RWPE1 (cell line): ENCODE measurements at places on chromosomes 1 and 21.

- DNase-seq = no peak
Measured at GRCh38 chr1:43220905-43221778, 48.6 kb upstream of the TMEM125 start.

DNA sequence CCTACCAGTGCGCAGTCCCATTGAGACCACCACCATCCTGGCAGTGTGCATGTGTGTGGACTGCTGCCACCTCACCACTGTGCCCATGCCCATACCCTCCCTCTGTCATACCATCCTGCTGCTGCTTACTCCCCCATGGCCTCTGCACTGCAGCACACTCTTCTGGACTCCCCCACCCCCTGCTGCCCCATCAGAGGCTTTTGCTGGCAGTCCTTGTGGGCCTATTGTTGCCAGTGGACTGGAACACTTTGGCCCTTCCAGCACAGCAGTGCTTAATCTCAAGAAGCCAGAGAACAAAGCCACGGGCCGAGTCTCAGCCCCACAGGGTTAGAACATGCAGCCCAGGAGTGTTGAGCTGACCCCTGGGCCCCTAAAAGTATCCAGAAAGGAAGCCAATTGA, 41.9 kb upstream of the IVNS1ABP start:
- DNase-seq = no peak

DNA sequence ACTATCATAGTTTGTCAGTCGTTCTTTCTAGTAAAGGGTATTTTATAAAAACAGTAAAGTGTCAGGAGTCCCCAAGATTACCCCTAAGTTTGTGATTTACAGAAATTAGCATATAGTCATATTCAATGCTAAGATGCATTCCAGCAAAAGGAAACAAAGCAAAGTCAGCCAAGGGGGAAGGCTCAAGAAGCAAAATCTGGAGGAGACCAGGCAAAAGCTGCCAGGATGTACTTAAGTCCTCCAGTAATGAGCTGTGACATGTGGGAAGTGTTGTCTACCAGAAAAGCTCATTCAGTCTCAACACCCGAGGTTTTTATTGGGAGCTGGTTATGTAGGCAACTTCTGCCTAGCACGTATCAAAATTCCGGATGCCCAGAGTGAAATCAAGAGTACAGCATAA, 373.4 kb upstream of the TMPRSS15 start:
- DNase-seq = no peak

DNA sequence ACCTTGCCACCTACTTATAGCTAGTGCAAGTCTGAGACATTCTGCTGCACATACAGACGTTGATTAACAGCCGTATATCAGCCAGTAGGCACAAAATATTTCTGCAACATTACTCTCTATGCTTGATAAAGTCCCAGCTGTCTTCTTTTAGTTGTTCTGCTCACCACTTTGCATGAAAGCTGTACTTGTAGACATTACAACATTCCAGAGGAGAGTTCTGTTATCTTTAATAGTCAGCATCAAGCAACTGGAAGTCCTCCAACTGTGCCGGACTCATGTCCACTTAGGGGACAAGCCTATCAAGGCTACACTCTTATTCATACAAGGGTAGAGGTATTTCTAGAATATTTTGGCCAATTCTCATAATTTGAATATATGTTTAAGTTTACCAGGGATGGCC, 50.0 kb downstream of the CACHD1 start:
- no peak for DNase-seq

DNA sequence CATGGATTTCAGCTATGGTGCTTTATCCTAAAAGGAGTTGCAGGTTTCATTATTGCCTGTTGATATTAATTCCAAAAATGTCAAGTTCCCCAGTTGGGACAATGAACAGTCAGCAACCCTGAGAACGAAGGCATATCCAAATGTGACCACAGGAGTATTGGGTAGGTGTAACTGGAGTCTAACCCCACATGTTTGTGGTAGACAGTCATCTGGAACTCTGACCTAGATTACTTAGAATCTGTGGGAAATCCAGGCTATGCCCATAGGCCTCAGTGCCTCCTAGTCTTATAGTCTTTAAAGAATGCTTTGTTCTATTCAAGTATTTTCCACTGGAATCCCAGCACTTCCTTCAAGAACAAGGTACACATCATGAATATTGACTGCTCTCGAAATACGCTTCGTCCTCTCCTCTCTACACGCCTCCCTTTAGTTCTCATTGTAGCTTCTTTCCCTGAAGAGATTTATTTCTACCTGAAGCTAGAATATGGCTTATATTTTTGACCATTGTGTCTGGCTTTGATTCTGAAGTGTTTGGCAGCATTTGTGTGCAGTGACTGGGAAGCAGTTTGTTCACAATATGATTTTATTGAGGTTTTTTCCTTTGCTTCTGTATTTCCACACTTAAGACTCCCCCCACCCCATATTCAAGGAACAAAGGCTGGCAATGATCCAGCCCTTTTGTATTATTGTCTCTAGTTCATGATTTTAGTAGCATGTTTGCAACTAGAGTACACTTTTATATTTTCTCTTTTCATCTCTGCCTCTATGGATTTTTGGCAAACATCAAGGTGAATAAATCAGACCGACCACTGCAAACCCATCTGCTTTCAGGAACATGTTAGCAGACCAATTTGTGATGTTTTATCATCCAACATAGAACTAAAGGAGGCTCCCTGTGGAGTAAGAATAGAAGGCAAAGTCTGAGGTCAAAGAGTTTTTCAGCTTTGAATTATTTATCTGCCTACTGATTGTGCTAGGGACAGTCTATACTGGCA, 178.6 kb downstream of the GPR52 start:
- DNase-seq = no peak

GRCh38 chr1:241590719-241591118, 49.5 kb downstream of the CHML start:
- DNase-seq = no peak

GRCh38 chr1:27153549-27153886, 1.4 kb downstream of the SLC9A1 start:
- DNase-seq = no peak

DNA sequence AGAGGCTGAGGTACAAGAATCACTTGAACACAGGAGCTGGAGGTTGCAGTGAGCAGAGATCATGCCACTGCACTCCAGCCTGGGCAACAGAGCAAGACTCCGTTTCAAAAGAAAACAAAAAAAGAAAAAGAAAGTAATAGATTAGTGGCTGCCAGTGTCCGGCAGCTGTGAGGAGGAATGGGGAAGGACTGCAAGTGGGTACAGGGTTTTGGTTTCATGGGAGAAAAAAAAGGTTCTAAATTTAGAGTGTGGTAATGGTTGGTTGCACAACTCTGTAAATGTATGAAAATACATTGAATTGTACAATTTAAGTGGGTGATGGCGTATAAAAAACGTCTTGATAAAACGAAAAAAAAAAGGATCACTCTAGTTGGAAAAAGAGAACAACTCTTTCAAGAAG, 6.7 kb downstream of the TAF1A start:
- DNase-seq = no peak

DNA sequence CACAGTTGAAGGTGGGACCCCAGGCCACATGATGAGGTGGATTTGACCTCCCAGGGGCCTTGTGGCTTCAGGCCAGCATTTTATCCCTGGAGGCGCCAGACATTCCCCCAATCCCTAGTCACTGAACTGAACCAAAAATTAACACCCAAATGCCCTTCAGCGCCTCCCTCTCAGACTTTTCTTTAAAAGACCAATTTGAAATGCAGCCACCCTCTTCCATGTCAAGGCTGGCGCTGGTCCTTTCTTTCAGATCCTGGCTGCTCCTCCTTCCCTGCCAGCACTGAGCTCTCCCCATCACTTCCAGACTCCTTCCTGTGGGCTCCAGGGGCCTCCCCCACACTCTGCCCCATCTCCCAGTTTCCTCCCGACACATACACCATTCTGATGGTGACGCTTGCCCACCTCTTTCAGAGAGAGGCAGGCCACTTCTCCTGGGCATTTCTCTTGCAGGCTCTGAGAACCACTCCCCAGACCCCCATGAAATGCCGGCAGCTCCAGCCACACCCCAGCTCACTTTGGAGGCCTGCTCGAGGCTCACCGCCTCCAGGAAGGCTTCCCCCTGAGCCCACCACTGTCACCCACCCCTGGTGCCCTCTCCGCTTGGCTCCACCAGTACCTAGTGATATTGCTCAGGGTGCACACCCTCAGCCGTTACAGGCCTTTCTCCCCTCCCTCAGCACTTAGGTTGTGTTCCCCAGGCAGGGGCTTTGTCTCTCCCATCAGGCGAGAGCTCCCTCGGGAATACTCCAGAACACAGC, 27.0 kb downstream of the NAV1 start:
- no peak for DNase-seq

- DNase-seq = no peak
Measured at GRCh38 chr1:64072089-64072793, 131.2 kb upstream of the UBE2U start.

DNA sequence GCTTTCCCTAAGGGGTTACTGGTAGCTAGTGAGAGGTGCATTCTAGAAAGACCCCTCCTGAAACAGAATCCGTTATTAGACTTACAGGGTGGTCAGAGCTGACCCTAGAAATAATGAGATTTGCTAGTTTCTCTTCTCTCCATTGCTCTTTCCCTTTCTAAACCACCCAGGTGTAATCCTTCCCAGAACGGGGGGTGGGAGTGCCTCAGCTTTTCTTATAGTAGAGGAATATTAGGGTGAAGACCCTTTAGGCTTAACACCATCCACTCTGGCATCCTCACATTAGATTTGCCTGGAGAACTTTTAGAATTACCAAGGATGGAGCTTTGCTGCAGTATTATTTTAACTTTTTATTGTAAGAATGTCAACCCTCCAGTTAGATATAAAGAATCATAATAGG, 49.4 kb downstream of the CAPN9 start:
- DNase-seq = no peak

DNA sequence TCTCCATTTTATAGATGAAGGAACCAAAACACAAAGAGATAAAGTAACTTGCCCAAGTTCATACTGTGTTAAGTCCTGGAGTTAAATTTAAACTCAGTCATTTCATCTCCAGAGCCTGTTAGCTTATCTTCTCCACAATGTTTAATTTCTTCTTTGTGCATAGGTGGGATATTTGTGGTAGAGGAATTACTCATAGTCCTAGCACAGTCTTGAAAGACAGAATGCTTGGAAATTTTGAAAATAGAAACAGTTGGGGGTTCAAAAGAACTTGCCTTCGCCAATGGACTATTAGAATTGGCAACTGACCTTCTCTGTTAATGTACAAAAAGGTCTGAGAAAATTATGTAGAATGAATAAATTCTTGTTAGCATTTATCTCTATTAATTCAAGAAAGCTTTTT, 832.0 kb upstream of the PRMT6 start:
- DNase-seq = no peak

GRCh38 chr1:214285610-214286440, 4.9 kb downstream of the SMYD2 start:
- DNase-seq = no peak

- DNase-seq = no peak
Measured at GRCh38 chr1:25854554-25854953, 4.7 kb downstream of the AUNIP start.

DNA sequence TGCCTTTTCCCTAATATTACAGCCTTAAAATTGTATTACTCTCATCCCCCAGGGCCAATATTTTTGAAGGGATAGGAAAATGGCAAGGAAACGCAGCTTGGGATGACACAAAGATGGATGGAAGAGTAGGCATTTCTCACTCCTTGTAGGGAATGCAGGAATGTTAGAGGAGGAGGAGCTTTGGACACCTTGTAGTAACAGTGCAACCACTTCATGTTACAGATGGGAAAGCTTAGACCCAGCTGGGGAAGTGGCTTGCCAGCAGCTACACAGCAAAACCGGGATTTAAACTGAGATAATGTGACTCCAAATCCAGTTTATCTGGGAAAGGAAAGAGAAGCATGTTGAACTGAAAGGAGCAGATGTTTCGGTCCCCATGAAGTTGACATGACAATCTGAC, 473.7 kb upstream of the DAB1 start:
- DNase-seq = no peak

- DNase-seq = peak; percentile 70
Measured at GRCh38 chr1:7110321-7110720, 325.1 kb downstream of the CAMTA1 start.

DNA sequence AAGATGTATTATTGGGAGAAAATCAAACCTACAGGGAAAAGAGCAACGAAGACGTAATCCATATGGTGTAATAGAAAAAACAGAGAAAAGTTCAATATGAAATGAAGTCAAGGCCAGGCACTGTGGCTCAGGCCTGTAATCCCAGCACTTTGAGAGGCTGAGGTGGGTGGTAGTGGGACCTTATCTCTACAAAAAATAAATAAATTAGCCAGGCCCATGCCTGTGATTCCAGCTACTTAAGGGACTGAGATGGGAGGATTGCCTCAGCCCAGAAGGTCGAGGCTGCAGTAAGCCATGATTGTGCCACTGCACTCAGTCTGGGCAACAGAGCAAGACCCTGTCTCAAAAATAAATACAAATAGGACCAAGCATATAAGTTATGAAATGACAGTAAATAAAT, 11.4 kb downstream of the DESI2 start:
- DNase-seq = no peak

DNA sequence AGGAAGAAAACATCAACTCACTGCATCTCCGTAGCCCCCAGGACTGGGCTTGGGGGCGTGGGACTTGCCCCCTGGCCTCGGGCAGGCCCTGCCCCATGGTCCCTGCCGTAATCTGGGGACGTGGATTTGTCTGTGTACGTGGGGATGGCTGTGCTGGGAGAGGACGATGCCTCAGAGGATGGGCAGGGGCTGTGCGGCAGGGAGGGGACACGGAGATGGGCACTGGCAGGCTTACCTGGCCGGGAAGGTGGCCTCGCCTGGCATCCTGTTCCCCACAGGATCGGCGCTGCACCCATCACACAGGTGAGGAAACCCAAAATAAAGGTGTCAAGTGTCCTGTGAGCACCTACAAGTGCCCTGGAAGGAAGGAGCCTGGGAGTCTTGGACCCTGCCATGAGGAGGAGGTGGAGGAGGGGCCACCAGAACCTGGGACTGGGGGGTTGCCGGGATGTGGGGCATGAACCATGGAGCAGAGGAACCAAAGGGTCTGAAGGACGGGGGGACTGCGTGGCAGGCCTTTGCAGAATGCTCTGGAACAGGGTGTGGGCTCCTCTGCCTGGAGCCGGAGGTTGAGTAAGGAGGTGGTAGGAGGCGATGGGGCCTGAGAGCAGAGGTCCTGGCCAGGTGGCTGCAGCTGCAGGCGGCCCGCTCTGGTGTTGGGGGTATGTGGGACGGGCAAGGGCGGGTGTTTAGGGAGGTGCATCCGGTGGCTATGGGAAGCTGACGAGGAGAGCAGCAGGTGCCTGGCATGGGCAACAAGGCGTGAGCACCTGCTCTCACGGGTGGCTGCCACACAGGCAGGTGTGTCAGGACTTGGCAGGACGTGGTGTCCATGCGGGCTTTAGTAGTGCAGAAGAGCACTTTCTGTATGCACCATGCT, 27.8 kb upstream of the LRRC3 start:
- no peak for DNase-seq

DNA sequence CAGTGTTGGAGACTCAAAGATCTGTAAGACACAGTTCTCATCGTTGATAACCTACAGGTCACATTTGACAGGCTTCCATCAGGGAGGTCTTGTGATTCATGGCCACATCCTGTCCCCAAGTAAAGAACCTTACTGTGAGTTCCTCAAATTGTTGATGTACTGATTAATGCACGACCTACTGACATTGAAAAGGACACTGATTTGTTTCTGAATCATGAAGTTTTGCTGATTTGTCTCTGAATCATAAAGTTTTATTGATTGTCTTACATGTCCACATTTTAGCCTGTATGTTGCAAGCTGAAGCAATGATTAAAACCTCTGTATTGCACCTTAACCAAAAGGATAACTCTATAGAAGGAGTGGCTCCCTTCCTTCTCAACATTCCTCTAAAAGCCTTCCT, 476.3 kb upstream of the RUNX1 start:
- peak; percentile 11 for DNase-seq

- no peak for DNase-seq
Measured at GRCh38 chr1:6648556-6648955, 23.9 kb downstream of the THAP3 start.
